ENCODE measurements at places on chromosomes 12 and 14.

GRCh38 chr12:26567126-26567525, 265.9 kb downstream of the ITPR2 start:
- no peaks in the 10 kb centered on the region for H3K4me1 ChIP-seq
- H3K4me3 ChIP-seq: no peak overlapping the region
- H3K36me3 ChIP-seq: peaks cover 4% of the 10 kb centered on the region
- no peak overlapping the region for H3K27ac ChIP-seq

DNA sequence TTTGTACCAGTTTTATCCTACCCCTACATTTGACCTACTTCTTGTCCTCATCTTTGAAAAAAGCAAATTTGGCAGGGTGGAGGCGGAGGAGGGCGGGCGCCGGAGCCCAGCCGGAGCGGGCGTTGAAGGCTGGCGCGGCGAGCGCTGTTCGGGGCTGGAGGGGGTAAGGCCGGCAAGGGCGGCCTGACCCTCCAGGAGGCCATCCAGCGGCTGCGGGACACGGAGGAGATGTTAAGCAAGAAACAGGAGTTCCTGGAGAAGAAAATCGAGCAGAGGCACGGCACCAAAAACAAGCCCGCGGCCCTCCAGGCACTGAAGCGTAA, 27.2 kb downstream of the FBXO34 start:
- DNase-seq: no peak
- no peak overlapping the region for H3K27ac ChIP-seq
- H3K27me3 ChIP-seq: no peaks in the 10 kb centered on the region
- peaks cover 52% of the 10 kb centered on the region for H3K4me1 ChIP-seq

DNA sequence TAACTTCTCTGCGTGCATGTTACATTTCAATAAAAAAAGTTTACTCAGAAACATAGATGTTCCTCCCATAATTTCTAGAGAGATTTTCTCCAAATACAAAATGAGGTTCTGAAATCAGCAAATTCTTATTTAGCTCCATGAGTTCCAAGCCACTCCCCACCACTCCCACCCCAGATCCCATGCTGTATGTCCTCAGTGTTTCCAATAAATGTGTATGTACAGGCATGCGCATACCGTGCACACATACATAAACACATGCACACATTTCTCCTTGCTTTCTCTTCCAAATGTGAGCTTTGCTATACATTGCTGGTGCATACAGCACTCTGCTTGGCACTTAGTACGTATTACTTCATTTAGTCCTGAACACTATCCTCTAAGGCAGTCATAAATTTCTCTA, 209.7 kb downstream of the MSRB3 start:
- H3K4me1 ChIP-seq: no peaks in the 10 kb centered on the region
- no peak overlapping the region for H3K27ac ChIP-seq
- no peak overlapping the region for H3K4me3 ChIP-seq
- H3K36me3 ChIP-seq: no peaks in the 10 kb centered on the region
- no peaks in the 10 kb centered on the region for H3K27me3 ChIP-seq

- no peaks in the 10 kb centered on the region for H3K27me3 ChIP-seq
- no peak for DNase-seq
- no peaks in the 10 kb centered on the region for H3K36me3 ChIP-seq
- no peak overlapping the region for H3K27ac ChIP-seq
Observed at GRCh38 chr12:90199006-90199405, 490.4 kb upstream of the ATP2B1 start.

GRCh38 chr14:71373773-71374172, 466.5 kb downstream of the PCNX1 start:
- no peak overlapping the region for H3K4me3 ChIP-seq
- H3K27ac ChIP-seq: no peak overlapping the region
- H3K4me1 ChIP-seq: peaks cover 39% of the 10 kb centered on the region
- no peak for DNase-seq

- H3K27ac ChIP-seq: no peak overlapping the region
- H3K4me3 ChIP-seq: no peak overlapping the region
- peaks cover 1% of the 10 kb centered on the region for H3K36me3 ChIP-seq
- DNase-seq: no peak
- no peaks in the 10 kb centered on the region for H3K27me3 ChIP-seq
- H3K4me1 ChIP-seq: no peaks in the 10 kb centered on the region
Observed at GRCh38 chr12:98618952-98619351, 25.5 kb downstream of the SLC25A3 start.

GRCh38 chr12:56994231-56994746, 12.1 kb downstream of the ZBTB39 start:
- no peak overlapping the region for H3K27ac ChIP-seq

- H3K4me3 ChIP-seq: peak overlapping the region; percentile 21
- H3K27me3 ChIP-seq: peaks cover 36% of the 10 kb centered on the region
- H3K4me1 ChIP-seq: peaks cover 52% of the 10 kb centered on the region
- no peak overlapping the region for H3K27ac ChIP-seq
- no peaks in the 10 kb centered on the region for H3K36me3 ChIP-seq
Observed at GRCh38 chr14:75246546-75247285, 31.9 kb upstream of the FOS start.

DNA sequence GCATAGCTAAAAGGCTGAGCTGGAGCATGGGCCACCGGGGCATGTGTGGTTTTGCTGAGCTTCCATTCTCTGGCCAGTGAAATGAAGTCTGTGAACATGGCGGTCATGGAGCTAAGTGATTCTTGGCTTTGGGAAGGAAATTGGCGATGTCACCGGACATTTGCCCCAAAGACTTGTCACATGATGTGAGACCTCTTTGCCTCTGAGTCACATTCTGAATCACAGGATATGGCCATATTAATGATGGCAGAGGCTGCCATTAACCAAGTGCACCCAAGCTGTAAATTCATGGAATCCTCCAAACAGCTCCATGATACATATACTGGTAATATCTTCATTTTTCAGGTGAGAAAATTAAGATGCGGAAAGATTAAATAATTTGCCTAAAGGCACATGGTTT, 27.4 kb upstream of the BATF start:
- peaks cover 13% of the 10 kb centered on the region for H3K4me1 ChIP-seq
- H3K27me3 ChIP-seq: peaks cover 4% of the 10 kb centered on the region
- H3K27ac ChIP-seq: no peak overlapping the region
- H3K36me3 ChIP-seq: no peaks in the 10 kb centered on the region

GRCh38 chr14:100237735-100238418, 1.1 kb upstream of the YY1 start:
- peak overlapping the region; percentile 98 for H3K27ac ChIP-seq
- peak overlapping the region; percentile 95 for H3K4me3 ChIP-seq
- DNase-seq: peak; percentile 66
- peaks cover 69% of the 10 kb centered on the region for H3K4me1 ChIP-seq

- no peak overlapping the region for H3K4me3 ChIP-seq
- H3K36me3 ChIP-seq: no peaks in the 10 kb centered on the region
- peak; percentile 32 for DNase-seq
- no peak overlapping the region for H3K27ac ChIP-seq
- peaks cover 11% of the 10 kb centered on the region for H3K4me1 ChIP-seq
Observed at GRCh38 chr14:99387880-99388279, 92.8 kb downstream of the SETD3 start.

DNA sequence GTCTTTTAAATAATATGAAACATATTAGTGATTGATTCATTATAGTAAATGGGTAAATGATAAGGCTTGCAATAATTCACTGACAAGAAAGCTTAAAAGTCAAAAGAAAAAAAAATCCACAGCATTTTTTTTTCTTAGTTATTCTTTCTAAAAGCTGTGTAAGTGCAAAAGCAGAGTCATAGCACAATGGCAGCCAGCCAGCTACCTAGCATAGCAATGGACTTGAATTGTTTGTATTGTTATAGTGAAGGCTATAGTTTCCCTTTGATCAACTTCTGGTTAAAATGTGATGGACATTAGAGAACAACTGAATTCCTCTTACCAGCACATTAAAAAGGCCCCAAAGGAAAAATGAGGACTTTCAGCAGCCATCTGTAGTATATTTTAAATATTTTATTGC, 232.1 kb downstream of the NAV3 start:
- H3K4me3 ChIP-seq: no peak overlapping the region
- H3K4me1 ChIP-seq: no peaks in the 10 kb centered on the region
- H3K27ac ChIP-seq: no peak overlapping the region

DNA sequence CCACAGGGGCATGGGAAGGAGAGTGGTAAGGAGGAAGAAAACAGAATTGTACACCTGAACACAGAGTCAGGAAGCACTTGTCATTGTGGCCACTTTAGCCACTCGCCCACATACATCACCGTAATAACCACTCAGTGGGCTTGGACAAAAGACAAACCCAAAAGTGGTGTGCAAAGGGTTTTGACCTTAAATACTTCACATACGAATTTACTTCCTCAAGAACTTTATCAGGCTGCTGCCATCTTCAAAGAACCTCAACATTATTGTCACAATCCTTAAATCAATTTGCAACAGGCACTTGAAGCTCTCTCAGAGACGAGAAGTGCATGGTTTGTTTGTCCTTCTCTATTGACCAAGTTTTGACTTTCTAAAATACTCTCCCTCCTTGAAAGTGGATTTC, 187.3 kb upstream of the EGLN3 start:
- H3K36me3 ChIP-seq: no peaks in the 10 kb centered on the region
- H3K27me3 ChIP-seq: peaks cover 24% of the 10 kb centered on the region
- H3K27ac ChIP-seq: no peak overlapping the region
- H3K4me1 ChIP-seq: no peaks in the 10 kb centered on the region
- no peak overlapping the region for H3K4me3 ChIP-seq

DNA sequence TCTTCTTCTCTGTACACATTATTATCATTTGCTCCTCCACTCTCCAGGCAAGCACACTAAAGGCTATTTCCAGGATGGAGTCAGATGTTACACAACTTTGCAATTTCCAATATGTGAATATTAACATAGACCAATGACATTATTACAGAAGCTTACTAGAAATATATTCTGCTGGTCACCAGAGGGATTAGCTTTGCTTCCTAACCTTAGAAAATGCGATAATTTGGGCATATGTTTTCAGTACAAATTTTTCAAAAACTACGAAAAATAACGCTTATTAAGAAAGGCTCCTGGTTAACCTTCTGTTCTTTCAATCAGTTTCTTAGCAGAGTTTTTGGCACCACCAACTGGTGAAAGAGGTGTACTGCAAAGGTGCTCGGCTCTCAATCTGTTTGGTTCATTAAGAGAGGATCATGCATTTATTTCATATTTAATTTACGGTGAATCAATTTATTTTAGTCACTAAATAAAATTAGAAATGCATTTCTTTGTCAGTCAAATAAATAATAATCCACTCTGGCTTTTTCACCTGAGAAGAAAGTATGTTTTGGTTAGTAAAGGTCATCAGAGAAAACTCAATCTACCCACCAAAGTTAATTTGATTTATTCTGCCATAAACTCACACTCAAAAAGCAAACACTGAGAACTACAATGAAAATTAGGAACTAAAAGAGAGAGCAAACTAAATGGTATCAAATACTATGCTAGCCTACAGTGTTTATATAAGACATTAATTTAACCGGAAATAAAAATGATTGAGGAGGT, 39.2 kb downstream of the EFCAB11 start:
- no peaks in the 10 kb centered on the region for H3K4me1 ChIP-seq
- peaks cover 8% of the 10 kb centered on the region for H3K27me3 ChIP-seq
- peak; percentile 71 for DNase-seq

DNA sequence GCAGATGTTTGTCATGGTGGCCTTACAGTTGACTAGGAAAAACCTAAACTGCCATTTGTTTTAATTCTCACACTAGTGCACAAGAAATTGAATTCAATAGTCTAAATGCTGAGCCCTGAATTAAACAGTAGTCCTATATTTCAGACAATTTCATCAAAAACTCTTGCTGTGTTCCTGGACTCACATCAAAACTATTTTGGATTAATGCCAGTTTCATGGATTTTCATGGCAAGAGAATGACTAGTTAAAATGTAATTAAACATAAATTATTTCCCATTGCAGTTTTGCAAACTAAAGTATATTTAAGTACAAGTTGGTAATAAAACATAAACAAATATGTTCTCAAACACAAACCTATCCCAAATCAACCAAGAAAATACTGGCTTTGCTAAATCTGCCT, 468.0 kb upstream of the PRICKLE1 start:
- H3K27me3 ChIP-seq: no peaks in the 10 kb centered on the region
- no peak overlapping the region for H3K27ac ChIP-seq

DNA sequence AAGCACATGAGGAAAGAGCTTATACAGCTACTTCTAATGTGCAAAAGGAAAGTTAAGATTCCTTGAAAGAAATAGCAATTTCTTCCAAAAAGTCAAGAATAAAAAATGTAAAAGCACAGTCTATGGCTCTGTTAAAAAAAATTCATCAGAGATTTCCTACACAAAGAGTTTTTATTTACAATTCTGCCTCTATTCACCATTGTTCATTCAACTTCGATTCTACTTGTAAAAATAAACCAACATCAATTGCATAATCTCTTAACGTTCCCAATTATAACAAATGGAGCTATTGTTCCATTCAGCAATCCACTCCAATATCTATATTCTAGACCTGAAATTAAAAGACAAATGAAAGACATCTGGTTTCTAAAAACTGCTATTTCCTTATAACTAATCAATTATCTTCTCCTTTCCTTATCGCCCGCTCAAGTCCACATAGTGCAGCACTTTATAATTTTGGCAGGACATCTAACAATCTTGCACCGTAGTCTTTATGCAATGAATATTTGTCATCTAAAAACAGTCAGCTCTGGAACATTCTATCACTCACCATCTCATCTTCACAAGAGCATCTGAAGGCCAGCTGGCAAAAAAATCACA, 6.2 kb downstream of the EIF2S3B start:
- H3K36me3 ChIP-seq: no peaks in the 10 kb centered on the region
- DNase-seq: no peak
- no peaks in the 10 kb centered on the region for H3K4me1 ChIP-seq
- H3K27ac ChIP-seq: no peak overlapping the region
- H3K4me3 ChIP-seq: no peak overlapping the region
- peaks cover 5% of the 10 kb centered on the region for H3K27me3 ChIP-seq

DNA sequence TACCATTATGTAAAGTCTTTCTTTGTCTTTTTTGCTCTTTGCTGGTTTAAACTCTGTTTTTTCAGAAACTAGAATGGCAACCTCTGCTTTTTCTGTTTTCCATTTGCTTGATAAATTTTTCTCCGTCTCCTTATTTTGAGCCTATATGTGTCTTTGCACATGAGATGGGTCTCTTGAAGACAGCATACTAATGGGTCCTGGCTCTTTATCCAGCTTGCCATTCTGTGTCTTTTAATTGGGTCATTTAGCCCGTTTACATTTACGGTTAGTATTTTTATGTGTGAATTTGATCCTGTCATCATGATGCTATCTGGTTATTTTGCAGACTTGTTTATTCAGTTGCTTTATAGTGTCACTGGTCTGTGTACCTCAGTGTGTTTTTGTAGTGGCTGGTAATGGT, 207.9 kb upstream of the TMEM260 start:
- no peak overlapping the region for H3K27ac ChIP-seq
- H3K4me1 ChIP-seq: no peaks in the 10 kb centered on the region
- no peaks in the 10 kb centered on the region for H3K27me3 ChIP-seq
- no peak for DNase-seq
- no peaks in the 10 kb centered on the region for H3K36me3 ChIP-seq

DNA sequence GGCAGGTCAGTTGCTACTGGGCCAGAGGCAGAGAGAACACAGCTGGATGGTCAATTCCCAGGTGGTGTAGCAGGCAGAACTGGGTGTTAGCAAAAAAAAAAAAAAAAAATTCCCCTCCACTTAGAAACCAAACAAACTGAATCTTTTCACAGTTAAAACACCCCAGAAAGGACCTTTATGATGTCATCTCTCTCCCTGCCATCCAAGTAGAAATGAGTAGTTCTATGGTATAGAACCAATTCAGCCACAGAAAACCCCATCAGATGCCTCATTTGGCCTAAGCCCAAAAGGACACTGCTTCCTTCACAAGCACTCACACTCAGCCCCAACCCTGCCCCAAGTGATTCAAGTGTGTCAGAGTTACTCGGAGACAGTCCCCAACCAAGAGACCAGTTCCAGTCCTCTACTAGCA, 230.8 kb downstream of the DPF3 start:
- no peak overlapping the region for H3K27ac ChIP-seq
- peaks cover 30% of the 10 kb centered on the region for H3K36me3 ChIP-seq
- H3K4me1 ChIP-seq: peaks cover 4% of the 10 kb centered on the region
- no peak for DNase-seq

GRCh38 chr14:81946375-81946774, 412.7 kb upstream of the SEL1L start:
- H3K4me1 ChIP-seq: no peaks in the 10 kb centered on the region
- no peaks in the 10 kb centered on the region for H3K36me3 ChIP-seq
- no peak for DNase-seq
- no peak overlapping the region for H3K27ac ChIP-seq
- H3K4me3 ChIP-seq: no peak overlapping the region

Measured in activated naive CD4-positive, alpha-beta T cell treated with anti-CD3 and anti-CD28 coated beads, Interleukin-2, amount 10 ng/mL, durations not matched to agents 7 days and 5 days (primary cell).